ENCODE measurements at places on chromosomes 6 and 20.

DNA sequence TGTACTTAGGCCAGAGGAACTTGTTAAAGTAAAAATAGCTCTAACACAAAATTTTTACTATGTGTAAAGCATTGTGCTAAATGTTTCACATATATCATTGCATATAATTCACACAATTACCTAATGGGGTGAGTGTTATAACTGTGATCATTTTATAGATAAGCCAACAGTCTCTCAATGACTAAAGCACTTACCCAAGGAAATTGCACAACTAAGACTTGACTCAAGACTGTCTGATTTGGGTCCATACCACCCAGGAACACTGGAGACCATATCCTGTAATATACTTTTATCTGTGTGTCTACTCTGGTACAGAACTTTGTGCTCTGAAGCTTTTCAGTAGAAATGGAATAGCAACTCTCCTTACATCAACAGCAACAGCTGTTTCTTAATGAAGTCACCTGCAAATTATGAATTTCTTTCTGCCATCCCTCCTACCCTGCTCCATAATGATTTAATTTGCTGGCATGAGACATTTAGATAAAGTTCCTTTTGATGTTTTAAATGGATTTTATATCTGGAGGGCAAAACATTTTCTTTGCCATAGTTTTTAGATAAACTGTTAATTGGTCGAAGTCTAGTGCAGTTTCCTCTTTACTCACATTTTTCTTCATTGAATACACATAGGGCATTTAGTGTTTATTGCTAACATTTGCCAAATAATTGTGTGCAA is 47.5 kb downstream of the TSPYL4 start:
- no peak for DNase-seq

DNA sequence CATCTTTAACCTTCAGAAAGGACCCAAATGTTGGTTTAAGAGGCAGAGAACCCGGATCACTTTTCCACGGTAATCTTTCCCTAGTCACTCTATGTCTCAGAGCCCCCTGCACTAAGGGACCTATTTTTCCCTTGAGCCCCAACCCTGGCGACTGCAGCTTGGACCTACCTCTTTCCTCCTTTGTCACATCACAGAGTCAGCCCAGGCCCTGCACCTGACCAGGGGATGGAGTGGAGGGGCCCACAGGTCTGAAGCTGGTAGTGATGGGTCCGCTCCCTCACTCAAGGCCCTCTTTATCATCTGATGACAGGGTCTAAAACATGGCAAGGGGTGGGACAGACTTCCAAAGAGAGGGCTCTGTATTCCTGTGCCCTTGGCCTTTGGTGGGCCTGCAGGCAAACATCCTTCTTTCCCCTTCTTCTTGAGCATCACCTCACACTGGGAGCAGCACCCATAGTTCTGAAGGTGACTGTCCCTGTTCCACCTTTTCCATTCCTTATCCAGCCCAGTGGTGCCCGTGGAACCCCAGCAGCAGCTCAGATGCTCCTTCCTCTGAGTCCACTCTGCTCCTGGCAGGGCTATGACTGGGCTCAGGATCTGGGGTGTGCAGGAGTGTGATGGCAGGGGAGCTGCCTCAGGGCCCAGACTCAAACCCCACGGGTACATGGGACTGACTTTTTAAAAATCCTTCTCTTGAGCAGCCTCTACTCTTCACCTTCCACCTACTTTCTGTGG is 6.3 kb downstream of the RAET1L start:
- DNase-seq: no peak

DNA sequence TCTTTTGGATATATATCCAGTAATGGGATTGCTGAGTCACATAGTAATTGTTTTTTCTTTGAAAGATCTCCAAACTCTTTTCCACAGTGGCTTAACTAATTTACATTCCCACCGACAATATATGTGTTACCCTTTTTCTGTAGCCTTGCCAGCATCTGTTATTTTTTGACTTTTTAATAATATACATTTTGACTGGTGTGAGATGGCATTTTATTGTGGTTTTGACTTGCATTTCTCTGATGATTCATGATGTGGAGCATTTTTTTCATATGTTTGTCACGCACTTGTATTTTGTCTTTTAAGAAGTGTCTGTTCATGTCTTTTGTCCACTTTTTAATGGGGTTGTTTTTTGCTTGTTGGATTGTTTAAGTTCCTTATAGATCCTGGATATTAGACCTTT is 58.9 kb upstream of the OPRM1 start:
- DNase-seq: no peak

DNA sequence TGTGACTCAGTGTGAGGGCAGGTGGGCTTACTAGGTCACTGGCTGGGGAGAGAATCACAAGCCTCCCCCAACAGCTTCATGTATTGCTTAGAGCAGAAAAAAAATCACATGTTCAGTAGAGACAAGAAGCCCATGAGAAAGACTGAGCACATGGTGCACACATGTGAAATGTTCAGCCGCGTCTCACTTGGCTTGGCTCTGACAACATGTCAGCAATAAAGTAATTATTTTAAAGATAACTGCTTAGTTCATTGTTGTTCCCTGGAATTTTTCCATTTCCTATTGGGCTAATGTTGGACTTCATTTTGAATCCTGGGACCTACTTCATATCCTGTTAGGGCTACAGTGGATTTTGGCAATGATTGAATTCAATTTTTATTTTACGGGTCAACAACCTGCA is 222.6 kb downstream of the C6orf118 start:
- no peak for DNase-seq

DNA sequence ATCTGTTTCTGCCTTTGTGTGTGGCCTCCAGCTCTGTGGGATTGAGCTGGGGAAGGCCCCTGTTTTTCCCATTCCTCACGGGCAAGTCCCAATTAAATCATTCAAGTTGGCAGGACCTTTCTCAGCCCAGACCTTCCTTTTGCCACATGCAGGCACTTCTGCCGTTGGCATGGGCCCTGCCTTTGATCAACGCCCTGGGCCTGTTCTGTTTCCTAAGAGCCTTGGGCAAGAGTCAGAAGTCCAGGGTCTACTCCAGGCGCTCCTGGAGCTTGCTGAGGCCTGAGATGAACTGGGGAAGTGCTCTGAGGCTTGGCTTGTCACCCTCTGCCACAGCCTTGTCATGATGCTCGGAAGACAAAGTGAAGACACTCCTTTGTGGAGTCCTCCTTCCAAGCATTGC is 7.1 kb downstream of the IP6K3 start:
- DNase-seq: no peak

GRCh38 chr6:72245565-72245964 is 359.2 kb downstream of the RIMS1 start:
- no peak for DNase-seq

- no peak for DNase-seq
Measured at GRCh38 chr6:47168180-47168579, 126.0 kb upstream of the ADGRF1 start.

DNA sequence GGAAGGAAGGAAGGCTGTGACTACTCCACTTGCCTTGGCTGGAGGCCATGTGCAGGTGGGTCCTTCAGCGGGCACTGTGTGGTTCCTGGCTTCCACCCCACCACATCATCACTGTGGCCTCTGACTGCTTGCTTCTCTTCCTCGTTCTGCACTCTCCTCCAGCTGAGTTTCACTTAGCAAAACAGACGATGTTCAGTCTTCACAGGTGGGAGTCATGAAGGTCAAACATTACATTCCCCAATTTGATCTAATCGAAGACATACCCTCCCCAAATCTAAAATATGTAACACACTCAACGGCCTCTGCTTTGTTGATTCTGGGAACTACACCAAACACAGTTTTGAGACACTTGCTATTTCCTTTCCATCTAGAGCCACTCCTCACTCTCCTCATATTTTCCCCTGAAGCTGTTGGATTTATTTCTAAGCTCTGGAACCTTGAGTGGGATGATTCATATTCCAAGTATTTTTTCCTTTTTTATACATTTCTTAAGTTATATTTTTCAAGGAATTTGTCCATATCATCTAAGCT is 132.5 kb upstream of the FOXA2 start:
- DNase-seq: no peak

- DNase-seq: peak; percentile 59
Measured at GRCh38 chr6:20404641-20405032, 3.0 kb downstream of the E2F3 start.

- no peak for DNase-seq
Measured at GRCh38 chr6:5995949-5996713, 10.6 kb downstream of the NRN1 start.

GRCh38 chr20:23877524-23877923 is 2.0 kb downstream of the CST5 start:
- no peak for DNase-seq

- no peak for DNase-seq
Measured at GRCh38 chr6:137240168-137240567, 21.0 kb upstream of the IFNGR1 start.

DNA sequence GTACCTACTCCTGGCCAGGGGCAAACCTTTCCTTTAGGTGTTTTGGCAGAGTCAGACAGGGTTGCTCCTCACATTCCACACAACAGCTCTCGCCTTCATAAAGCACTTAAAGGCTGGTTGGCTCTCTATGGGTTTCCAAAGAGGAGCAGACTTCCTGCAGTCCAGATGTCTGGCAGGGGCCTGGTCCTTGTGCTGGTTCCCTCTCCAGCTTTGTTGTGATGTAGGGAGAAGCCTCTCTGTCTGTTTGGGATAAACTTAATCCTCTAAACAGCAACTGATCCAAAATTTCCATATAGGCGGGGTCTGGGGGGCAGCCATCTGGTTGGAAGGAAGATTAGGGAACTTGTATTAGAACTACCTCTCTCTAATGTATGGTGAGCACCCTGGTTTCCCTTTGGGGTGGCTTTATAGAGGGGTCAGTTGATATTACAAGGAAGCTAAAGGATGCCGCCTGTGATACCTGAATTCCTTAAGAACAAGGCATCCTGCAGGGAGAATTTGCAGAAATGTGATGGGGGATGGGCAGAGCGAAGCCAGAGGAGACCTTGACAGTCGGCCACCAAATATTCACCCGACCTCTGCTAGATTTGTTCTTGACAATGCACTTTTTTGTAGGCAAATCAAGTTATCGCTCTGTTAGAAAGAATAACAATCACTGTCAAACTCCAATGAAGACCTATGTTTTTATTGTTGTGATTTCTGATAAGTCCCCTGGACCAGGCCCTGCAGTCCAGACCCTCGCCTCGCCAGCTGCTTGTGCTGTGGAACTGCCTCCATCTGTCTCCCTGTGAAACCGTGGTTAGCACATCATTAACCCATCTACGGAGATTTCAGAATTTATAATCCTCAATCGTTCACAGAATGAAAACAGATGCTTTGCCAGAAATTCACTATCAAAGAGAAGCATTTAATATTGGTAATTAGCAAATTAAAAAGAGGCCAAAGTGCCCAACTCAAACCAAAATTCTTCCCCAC is 94.0 kb upstream of the RALGAPA2 start:
- no peak for DNase-seq

DNA sequence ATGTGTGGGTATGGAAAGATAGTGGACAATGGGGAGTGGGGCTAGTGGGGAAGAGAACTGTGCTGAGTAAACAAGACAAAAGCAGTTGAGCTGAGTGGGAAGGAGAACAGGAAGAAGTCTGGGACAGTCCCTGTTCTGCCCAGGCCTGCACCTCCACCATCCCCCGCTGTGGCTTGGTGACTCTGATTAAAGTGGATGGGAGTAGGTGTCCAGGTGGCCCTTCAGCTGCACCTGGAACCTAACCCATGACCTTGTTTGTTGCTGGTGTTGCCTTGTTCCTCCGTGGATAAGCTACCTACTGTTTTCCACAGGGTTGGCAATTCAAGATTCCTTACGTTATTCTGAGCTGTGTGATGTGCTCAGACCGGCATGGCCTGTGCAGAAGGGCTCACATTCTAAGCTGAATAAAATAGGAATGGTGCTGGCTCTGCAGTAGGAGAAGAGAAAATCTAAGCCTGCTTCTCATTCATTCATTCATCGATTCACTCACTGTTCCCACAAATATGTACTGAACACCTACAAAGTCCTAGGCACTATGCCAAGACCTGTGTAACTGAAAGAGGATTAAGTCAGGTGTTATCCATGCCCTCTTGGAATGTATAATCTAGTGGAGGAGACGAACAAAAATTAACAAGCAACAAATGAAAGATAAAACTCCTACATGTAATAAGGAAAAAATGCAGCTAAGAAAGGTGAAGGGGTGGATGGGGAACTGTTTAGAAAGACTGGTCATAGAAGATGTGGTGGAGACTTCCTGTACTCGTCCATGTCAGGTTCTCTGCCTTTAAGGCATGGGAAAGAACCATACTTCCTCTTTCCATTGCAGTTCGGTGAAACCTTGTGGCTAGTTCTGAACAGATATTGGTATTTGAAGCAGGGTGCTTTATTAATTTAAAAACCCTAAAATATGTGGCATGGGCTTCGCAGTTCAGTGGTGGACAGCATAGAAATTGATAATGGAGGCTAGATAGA is 10.1 kb upstream of the CALHM6 start:
- DNase-seq: no peak

- DNase-seq: no peak
Measured at GRCh38 chr6:32047539-32047854, 9.3 kb downstream of the CYP21A2 start.

DNA sequence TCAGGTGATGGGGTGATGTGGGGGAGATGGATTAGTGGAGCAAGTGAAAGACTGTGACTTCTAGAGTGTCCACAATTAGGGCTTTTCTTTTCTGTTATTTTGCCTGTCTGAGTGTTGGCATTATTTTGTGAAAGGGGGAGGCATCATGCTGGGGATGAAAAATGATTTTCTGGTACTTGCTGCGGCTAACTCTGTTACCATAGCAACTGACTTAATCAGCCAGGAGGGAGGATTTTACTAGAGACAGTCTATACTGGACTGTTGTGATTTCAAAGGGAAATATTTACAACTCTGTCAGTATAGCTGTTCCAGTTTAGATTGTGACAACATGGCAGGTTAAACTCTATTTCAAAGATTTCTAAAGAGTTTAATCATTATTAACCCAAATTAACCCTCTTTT is 30.4 kb upstream of the MRAP2 start:
- DNase-seq: no peak

- no peak for DNase-seq
Measured at GRCh38 chr6:43665376-43665775, 20.5 kb downstream of the RSPH9 start.

- no peak for DNase-seq
Measured at GRCh38 chr20:42435230-42435629, 754.5 kb downstream of the PTPRT start.

DNA sequence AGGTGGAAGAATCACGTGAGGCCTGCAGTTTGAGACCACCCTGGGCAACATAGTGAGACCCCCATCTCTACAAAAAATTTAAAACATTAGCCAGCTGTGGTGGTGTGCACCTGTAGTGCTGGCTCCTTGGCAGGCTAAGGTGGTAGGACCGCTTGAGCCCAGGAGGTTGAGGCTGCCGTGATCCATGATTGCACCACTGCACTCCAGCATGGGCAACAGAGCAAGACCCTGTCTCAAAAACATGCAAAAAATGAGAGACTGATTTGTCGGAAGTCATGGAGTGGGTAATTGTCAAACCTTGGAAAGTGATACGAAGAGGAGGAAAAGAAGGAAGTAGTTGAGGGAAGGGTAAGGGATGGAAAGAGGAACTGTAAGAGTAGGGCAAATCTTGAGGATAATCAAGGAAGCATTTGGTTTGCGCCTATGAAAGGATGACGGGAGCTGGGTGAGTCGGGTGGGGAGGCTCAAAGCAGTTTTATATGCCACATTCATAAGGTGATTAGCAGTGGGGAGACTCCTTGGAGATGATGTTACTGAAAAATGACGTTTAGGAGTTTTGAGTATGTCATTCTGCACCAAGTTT is 14.5 kb downstream of the L3MBTL3 start:
- no peak for DNase-seq

- peak; percentile 49 for DNase-seq
Measured at GRCh38 chr20:34538671-34539123, 19.8 kb upstream of the MAP1LC3A start.

Measured in activated T-cell treated with anti-CD3 and anti-CD28 coated beads for 24 hours (primary cell).